ENCODE measurements at places on chromosomes 12 and 14.

GRCh38 chr14:97120611-97121031, 323.4 kb downstream of the VRK1 start:
- no peak for DNase-seq

- no peak for DNase-seq
Observed at GRCh38 chr14:54672688-54673087, 105.8 kb downstream of the SAMD4A start.

DNA sequence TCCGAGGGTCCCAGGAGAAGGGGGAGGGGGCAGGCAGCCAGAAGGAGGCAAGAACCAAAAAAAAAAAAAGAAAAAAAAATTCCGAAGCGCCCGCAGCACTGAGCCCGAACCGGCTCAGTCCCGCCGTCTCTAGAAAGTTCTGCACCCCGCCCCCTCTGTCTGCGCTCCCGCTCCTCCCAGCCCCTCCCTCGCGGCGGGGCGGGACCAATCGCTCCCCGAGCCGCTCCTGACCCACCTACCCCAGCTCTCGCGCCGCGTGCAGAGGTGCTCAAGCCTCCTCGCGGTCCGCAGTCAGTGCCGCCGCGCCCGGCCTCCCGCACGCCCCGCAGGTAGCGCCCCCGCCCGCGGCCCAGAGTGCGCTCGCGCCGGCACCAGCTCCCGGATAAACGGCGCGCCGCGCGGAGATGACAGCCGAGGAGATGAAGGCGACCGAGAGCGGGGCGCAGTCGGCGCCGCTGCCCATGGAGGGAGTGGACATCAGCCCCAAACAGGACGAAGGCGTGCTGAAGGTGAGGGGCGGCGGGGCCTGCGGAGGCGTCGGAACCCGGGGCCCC, at the start of gene FKBP4:
Gene FKBP4, plus strand, starts transcription at position 235 of the 554 bp plus-strand sequence. Its CDS starts 170 bp downstream, at position 405.
- no peak for DNase-seq

DNA sequence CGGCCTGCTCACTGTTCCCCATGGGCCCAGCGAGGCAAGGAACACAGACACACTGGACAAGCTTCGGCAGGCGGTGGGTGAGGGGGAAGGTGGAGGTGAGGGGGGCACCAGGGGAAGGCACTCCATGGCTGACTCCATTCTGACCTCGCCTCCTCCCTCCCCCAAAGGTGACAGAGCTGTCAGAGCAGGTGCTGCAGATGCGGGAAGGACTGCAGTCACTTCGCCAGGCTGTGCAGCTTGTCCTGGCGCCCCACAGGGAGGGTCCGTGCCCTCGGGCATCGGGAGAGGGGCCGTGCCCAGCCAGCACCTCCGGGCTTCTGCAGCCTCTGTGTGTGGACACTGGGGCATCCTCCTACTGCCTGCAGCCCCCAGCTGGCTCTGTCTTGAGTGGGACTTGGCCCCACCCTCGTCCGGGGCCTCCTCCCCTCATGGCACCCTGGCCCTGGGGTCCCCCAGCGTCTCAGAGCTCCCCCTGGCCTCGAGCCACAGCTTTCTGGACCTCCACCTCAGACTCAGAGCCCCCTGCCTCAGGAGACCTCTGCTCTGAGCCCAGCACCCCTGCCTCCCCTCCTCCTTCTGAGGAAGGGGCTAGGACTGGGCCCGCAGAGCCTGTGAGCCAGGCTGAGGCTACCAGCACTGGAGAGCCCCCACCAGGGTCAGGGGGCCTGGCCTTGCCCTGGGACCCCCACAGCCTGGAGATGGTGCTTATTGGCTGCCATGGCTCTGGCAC, 10.6 kb downstream of the MCRS1 start:
- no peak for DNase-seq

GRCh38 chr12:86435053-86435452, 178.9 kb upstream of the MGAT4C start:
- peak; percentile 2 for DNase-seq

GRCh38 chr14:88386256-88386794, 868 bp downstream of the SPATA7 start:
- DNase-seq = no peak

GRCh38 chr14:96162265-96162664, 42.4 kb upstream of the BDKRB2 start:
- no peak for DNase-seq

DNA sequence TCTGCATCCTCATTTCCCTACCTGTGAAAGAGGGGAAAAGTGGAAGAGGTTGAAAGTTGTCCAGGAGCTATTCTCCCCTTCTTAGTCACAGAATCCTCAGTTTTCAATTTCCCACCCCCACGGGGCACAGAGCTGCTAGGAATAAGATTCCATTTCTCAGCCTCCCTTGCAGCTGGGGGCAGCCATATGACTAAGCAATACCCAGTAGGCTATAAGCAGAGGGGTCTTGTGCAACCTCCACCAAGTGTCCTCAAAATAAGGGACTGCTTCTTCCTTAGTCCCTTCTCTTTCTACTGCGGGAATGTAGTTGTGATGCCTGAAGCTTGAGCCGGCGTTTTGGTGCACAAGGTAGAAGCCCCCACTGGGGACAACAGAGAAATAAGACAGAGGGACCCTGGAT, 40.9 kb downstream of the VWF start:
- no peak for DNase-seq

DNA sequence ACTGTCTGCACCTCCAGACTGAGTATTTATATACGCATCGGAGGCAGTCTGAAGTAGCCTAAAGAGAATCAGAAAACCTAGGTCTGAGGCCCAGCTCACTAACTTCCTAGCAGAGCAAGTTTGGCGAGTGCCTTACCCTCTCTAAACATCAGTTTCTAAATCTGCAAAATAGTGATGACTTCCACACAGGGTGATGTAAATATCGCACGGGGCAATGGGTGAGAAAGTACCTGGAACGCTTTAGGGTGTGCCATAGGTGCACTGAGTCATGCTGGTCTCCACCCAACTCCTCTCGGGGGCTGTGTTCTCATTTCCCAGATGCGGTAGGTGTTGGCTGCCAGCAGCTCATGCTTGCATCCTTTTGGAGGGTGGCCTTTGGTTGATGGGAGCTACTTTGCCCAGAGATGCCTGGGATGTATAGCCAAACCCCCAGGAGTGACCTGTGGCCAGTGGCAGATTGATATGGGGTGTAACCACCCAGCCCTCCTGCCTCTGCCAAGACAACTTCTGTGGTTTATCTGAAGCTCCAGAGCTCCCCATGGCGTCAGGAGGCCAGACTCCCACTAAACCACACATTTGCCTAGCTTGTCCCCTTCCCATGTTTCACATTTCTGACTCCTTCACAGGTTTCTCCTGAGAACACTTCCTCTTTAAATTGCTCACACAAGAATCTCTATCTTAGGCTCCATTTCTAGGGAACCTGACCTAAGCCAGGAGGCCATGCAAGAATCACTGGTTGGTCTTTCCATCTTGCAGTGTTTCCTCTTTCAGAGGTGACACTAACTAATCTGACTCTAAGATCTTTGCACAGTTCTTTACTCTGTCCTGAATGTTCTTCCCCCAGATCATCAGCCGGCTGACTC, 62.0 kb upstream of the TUNAR start:
- DNase-seq = no peak

DNA sequence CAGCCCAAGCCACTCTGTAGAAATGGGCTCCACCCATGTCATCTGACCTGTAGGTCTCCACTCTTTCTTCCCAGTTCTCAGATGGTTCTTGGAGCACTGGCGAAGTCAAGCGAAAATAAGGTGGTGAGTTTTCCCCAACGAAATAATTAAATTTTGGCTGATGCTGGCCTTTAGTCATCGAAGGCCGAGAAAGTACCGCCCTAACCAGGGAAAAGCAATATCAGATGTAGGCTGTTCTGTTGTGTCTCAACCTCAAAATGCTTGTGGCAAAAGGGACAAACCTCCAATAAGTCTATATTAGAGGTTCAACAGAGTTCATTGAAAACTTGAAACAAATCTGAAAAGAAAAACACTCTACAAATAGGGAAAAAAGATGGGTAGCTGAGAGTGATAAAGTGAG, 48.6 kb upstream of the BCAT1 start:
- DNase-seq = no peak

GRCh38 chr14:55102141-55102621, 26.9 kb upstream of the LGALS3 start:
- peak; percentile 67 for DNase-seq

GRCh38 chr14:72559202-72559601, 334.7 kb downstream of the DPF3 start:
- peak; percentile 40 for DNase-seq

DNA sequence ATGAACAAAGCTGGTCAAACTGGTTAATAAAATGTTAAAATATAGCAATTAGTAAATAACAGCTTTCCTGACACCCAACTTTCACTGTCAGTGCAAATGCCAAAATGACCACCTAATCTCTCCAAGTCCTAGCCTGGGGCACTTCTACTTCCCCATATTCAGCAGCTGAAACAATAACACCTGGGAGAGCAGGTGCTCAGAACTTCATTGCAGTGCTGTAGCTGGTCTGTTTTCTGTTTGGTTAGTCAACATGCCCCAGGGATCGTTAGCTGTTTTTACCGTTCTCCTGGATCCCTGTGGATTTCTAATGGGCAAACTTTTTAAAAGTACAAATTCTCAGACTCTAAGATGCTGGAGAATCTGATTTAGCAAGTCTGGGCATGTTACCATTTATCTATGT, 759.7 kb downstream of the GALC start:
- DNase-seq = no peak

- no peak for DNase-seq
Observed at GRCh38 chr12:34350092-34351041, 328.1 kb downstream of the ALG10 start.

DNA sequence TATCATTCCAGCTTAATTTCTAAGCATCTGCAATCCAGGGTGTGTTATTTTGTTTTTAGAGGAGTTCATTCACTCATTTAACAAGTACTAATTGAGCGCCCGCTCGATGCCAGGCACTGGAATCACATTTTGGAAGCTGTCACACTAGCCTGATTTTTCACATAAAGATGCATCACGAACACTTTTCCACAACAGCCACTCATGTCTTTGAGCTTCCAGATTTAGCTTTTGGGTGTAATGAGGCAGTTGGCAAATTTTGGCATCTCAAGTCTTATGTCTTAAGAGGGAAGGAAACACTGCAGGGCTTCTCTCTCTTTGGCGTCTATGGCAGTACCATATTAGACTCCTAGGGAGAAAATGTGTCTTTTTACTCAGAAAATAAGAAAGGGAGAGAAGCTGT, 14.0 kb downstream of the NRXN3 start:
- DNase-seq = no peak

GRCh38 chr14:80605536-80605935, 336.0 kb downstream of the CEP128 start:
- DNase-seq = no peak

- DNase-seq = no peak
Observed at GRCh38 chr14:52649511-52649910, 45.8 kb downstream of the ERO1A start.

DNA sequence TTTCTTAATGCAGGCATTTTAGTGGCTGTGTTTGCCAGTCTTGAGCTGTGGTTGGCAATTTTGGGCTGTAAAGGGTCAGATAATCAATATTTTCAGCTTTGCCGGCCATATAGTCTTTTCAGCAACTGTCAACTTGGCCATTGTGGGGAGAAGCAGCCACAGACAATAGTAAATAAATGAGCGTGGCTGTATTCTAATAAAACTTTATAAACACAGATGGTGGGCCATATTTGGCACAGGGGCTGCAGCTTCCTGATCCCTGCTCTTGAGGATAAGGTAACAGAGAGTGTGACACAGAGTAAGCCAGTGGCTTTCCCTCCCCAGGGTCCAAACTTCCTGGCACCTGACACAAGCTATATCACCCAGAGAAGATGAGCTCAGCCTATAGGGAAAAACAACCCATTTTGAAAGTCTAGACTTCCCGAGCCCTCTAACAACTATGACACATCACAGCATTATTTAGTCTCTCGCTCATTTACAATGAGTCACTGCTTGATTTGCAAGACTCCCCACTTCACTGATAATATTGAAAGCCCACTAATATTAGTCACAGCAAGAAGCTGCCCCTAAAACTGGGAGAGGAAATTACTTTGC, 163.1 kb upstream of the TMPO start:
- peak; percentile 69 for DNase-seq

DNA sequence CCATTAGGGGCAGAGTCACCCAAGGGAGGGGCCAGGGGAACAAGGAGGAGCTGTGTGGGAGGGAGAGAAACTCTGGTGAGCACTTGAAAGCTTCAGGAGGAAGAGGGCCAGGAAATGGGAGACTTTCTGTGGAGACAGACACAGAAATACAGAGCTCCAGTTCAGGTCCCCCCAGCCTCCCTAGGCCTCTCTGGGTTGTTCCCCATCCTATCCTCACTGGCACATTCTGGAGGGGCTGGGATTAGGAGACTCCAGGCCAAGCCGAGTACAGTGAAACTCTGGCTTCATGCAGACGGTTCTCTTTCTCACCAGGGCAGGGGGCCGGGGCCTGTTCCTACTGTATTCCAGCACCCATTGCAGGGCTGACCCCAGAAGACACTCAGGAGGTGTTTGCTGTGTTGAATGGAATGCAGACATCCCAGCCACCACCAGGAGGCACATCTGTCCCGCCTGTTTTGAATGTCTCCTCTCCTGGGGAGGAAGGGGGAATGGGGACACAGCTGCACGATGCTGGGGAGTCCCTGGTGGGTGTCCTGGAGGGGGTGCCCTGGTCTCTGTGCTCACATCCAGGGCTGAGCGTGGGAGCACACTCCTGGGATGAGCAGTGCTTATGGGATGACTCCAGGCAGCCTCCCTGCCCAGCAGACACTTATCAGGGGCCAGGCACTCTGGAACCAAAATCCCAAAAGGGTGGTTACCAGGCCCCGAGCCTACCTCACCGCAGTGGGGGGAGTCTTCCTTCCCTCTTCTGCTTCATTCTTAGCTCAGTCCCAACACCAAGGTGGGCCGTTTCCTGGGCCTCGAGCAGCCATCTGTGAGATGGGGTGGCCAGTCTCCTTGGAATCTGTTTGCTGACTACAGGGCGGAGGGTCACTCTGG, 5.5 kb upstream of the KRT84 start:
- no peak for DNase-seq

DNA sequence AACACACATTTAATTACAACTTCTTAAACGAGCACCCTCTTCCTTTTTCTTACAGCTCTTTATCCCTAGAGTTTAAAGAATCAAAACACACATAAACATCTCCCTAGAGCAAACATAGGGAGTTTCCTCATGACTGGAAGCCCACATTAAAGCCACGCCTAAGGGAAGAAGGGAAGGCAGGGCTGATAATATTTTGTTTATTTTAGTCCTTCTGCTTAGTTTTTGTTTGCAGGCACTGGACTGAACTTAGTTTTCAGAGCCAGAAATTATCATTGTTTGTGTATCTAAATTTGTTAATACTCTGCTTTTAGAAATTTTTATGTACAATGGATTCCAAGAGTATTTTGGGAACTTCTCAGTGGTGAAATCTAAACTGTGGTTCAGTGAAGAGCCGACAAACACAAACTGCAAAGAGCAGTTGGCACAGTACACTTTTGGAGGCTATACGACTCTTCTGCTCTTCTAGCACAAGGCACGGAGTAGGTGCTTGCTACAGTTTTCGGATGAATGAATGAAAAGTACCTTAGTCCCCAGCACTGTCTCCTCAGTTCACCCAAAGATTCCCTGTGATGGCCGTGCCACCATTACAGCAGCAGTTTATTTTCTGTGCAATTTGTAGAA, 17.6 kb upstream of the AMIGO2 start:
- no peak for DNase-seq

DNA sequence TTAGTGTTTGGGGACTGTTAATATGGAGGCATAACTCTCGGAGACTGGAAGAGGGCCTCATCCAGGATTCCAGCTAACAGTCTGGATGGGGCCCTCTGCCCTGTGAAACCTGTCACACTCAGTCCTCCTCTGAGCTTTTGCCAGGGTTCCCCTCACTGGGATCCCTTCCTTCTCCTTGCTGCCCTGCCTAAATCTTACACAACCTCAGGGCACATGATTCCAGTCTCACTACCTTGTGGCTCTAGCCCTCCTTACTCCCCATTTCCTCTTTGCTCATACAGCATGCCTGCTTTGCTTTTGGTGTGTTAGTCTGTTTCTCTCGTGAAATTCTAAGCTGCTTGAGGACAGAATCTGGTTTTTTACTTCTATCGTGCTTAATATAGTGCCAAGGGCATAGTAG, 942 bp upstream of the GSG1 start:
- no peak for DNase-seq
